Right renal pelvis (tissue), 4 donors: ENCODE measurements at places on chromosomes 3 and 15. TPM values are rescaled to one million over a fixed set of nuclear protein-coding genes. Genes with fewer than 3 reads are reported as not detected.
A peak's percentile ranks its signal among the peaks of the same experiment; 100 is the strongest.

DNA sequence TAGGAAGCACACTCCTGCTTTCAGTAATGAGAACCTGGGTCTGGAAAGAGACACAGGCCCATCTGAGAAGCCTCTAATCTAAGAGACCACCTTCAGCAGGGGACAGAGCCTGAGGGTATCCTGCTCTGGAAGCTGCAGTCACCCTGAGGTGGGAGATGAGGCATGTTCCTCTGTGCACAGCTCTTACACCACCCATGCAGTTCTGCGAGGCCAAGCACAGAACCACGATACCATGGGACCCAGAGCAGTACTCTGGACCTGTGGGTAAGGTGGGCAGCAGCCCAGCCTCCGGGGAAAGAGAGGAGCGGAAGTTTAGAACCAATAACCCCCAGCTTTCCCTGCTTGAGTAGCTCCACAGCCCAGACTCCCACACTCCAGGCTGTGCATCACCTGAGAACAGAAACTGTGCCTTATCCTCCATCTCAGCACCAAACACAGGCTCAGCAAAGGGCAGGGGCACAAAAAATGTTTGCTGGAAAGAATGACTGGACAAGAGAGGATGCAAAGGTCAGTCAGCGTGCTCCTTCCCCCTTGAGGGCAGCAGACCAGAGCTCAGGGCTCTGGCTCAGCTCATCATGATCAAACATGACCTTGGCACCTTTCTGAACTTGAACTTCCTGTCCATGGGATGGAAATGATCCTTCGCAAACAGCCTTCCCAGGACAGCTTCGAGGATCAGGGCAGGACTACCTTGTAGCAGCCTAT lies 43.1 kb downstream of the RBPMS2 start:
- DNase-seq, result no peak

DNA sequence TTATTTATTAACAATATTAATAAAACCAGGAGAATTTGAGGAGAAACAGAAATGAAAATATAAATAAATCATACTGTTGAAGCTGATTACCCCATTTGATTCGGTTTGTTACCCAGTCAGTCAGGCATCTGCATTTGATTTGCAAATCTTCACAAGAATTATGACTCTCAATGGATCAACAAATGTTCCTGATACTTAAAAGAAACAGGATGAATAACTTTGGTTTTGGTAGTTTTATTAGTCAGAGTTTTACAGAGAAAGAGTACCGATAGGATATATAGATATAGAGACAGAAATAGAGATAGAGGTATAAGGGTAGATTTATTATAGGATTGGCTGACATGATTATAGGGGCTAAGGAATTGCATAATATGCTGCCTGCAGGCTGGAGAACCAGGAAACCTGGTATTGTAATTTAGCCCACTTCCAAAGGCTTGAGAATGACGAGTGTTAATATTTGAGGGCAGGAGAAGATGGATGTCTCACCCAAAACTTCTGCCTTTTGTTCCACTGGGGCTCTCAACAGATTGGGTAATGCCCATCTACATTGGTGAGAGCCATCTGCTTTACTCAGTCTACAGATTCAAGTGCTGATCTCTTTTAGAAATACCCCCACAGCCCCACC lies 241.6 kb upstream of the COL8A1 start:
- DNase-seq, result no peak

DNA sequence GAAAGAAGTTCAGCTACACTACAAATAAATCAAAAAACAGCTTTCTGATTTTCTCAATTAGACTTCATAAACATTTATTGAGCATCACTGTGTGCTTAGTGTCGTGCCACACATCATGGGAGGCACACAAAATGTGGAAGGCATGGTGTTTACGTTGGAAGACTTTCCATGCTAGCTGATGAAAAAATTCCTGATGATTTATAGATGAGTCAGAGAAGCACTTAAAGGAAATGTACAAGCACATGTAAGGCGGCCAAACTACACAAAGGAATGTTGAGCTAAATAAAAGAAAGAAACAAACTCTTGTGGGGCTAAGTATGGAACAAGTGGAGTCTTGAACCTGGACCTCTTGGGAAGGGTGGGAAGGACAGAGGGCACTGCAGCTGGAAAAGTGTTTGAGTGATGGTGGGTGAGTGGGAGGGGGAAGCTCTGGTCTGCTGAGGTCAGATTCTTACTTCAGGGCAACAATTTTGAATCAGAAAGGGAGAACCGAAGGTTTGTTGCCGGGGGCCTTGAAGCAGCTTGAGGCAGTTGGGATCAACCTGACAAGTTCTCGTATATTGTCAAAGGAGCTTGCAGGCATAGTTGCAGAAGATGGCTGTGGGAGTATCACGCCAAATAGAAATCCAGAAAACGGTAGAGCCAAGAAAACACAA lies 66.9 kb downstream of the FOXB1 start:
- DNase-seq, result no peak

GRCh38 chr3:112167758-112168157 lies 34.7 kb upstream of the GCSAM start:
- no peak for DNase-seq

GRCh38 chr3:177578488-177578887 lies 381.2 kb upstream of the TBL1XR1 start:
- DNase-seq, result no peak

DNA sequence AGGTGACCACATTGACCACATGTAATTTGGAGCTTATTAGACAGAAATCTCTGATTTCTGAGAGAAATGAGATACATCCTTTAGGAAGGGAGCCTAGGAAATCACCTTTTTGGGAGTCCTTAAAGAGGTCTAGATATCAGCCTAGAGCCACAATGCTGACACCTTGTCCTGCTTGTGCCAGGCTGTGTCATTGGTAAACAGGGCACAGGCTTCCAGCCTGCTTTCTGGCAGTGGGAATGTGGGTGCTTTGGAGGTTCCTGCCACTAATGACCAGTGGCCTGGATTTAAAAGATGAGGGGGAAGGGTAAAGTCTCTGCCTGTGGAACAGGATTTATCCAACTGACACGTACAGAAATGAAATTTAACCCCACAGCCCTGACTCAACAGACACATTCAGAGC lies 169.8 kb upstream of the KBTBD8 start:
- no peak for DNase-seq

GRCh38 chr3:43001094-43001553 lies 22.0 kb downstream of the GASK1A start:
- peak; percentile 77 for DNase-seq

DNA sequence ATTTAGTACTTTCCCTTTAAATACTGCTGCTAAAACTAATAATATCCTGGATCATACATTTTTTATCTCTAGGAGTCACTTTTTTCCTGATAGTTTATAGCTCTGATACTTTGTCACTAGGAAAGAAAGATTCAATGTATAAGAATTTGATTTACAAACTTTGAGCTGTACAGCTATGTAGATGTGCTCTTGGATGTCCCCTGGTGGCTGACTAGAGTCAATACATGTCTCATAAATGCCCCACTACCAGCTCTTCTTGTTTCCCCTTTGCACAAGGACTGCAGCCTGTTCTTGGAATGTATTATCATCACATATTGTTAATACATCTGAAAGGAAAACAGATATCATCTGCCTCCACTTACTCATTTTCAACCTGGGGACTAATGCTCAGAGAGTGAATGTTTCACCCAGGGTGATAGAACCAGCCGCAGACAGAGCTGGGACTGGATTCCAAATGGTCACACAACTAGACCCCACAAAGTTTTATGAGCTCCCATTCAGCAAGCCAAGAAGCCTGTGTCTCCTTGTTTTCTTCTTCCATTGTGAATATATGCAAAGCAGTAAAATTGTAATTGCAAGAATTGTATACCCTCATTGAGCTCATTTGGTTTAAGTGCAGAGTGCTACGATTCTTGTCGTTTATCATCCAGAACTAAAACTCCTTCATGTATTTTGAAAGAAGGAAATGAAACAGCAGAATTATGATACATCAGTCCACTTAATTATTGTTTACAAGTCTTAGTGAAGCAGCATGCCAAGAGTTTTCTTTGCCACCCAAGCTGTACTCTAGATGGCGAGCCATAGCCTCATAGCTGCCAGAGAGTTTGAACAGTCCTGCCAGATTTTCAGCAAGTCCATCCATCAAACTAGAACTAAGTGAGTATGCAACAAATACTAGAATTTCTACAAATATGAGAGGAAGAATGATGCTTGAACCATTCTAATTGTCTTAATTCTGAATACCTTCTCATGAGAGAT lies 261.6 kb upstream of the LMCD1 start:
- DNase-seq, result no peak

KLF15 gene
- polyA plus RNA-seq, result 13.3 TPM

DNA sequence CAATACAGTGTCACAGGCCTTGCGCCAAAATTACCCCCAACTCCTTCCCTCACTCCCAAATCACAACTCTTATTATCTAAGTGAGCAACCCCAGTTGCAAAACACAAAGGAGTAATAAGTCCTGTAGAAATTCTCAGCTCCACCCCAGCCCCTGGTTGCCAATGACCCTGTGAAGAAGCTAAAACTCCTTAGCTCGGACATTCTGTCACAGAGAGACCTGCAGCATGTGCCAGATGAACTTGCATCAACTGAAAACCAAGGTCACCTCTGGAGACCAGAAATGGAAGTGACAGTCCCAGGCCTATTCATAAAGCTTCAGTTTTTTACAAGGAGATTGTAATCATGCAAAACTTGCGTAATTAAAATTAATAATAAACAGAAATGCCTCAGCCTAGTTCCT lies 55.2 kb downstream of the RBPMS2 start:
- no peak for DNase-seq

GRCh38 chr3:36868614-36869436 lies 76.0 kb downstream of the TRANK1 start:
- DNase-seq, result peak; percentile 53

RPSA gene
- 1,567 TPM for polyA plus RNA-seq

- DNase-seq, result no peak
Measured at GRCh38 chr3:21672303-21672702, 78.7 kb downstream of the ZNF385D start.

DNA sequence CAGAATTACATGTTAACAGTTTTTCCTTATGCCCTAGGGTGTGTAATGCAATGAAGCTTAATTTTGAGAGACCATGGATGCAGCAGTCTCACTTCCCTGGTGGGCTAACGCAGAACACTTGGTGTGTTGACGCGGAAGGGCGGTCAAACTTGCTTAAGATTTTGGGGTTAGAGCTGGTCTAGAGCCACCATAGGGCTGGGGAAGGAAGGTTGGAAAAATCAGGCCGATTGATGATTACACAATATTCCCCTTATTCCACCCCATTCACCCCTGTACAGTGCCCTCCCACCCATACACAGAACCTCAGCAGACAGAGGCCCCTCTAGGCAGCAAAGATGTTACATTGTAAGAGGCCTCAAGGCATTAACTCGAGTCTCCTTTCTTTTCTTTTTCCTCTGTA lies 24.3 kb downstream of the VGLL4 start:
- no peak for DNase-seq

GRCh38 chr3:50610181-50610971 lies 1.2 kb downstream of the CISH start:
- no peak for DNase-seq

DNA sequence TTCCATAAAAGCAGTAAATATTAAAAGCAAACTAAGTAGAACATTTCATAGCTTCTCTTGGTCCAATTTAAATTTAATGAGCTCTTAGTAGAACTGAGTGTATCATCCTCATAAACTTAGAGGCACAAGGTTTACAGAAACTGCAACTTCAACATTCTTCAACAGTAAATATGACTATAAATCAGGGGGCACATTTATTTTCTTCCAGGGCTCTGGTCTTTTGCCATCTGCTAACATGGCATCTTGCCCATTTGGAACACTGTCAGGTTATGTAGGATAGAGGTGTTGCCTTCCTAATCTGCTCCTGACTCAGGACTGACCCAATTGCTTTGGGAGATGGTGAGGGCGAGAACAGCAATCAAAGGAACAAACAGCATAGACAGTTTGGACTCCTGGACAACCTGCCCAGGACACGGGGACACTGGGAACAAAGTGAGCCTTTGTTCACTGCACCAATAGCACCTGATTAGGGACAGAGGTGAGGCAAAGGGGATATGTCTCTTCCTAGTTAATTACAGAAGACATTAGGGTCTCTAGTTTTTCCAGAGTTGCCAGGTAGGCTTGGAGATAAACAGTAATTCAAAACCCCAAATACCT lies 610.2 kb upstream of the ROBO2 start:
- no peak for DNase-seq

GRCh38 chr15:64185146-64185911 lies 22.5 kb upstream of the PPIB start:
- no peak for DNase-seq

- DNase-seq, result no peak
Measured at GRCh38 chr3:45435961-45436360, 47.6 kb downstream of the LARS2 start.

- peak; percentile 61 for DNase-seq
Measured at GRCh38 chr15:66946578-66947164, 118.7 kb upstream of the SMAD3 start.

- DNase-seq, result no peak
Measured at GRCh38 chr15:65329288-65329983, 25.0 kb downstream of the RNU5B-1 start.

TUSC2 gene
- 29.2 TPM for polyA plus RNA-seq

DNA sequence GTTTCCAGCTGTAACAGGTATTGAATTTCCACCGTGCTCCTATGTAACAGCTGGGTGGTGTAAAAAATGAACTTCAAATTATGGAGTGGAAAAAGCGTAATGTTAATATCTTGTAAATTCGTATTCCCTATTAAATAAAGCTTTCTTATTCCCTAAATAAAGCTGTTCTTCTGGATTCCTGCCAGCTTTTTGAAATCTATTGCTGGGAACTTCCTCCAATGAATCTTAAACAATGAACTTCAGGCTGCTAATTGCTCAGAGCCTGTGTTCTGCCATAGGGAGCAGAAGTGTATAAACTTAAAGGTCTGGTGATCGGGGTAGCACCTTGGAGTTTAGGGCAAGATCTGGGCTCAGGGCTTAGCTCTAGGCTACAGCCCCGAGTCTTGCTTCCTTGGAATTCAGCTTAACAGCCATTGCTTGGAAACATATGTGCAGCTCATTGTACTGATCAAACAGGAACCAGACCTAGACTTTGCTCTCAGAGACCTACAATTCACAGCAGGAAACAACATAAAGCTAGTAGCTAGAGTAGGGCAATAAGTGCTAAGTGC lies 1.4 kb downstream of the ARL14 start:
- no peak for DNase-seq

RFTN1 gene
- 33.2 TPM for polyA plus RNA-seq

ARF4 gene
- 272 TPM for polyA plus RNA-seq

DNA sequence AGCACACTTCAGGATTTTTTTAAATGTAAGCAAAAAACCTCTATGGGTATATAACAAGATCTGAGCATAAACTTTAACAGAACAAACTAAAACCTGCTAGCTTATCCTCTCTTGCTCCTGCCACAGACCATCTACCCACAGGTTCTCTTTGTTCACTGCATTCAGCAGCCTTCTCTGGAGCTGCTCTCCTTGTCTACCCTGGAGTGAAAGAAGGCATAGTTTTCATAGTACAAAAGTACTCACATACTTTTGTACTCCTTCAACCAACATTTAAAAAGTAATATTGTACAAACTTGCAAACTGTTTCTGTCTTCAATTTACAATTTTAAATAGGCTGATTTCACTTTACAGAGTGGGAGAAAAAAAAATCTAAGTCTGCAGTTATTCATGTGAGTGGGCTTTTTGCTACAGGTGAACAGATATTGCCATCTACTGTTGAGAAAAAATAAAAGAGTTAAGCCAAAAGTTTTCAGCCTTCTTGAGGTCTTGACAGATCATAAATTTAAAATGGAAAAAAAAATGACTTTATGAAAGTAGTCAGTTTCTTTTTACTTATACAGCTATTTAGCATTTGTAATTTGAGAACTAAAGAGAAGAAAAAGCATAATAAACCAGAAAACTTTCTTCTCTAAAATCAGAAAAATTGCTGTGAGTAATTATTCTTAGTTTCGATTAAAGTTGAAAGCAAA lies 20.4 kb downstream of the TERC start:
- no peak for DNase-seq
